ENCODE measurements at places on chromosomes 13 and 19.

DNA sequence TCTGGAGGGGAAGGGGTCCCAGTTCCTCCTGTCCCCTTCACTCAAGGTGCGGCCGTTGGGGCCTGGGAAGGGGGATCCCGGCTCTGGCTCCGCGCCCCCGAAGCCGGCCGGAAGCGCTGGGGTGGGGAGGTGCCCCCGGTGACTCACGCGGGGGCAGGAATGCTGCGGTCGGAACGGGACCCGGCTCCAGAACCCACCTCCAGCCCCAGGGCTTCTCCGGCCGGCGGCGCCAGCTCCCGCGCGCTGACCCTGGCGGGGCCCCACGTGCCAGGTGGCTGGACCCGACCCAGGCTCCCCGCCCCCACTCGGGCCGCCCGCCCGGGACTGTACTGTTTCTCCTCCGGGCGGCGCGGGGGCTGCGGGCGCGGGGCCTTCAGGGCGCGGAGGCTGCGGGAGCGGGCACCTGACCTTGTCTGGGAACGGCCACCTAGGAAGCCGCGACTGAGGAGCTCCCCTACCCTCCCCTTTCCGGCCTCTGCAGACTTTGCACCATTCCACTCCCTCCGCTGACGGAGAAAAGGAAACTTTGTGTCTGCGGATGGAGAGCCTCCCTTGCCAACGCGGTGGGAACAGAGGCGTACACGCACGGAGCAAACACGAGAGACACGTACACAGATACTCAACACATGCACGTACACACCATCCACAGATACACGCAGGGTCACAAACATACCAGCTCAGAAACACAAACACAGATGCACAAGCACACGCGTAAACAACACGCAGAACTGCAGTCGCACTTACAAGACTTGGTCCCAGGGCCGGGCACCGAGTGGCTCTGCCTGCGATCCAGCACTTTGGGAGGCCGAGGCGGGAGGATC, 7.2 kb downstream of the AXL start:
- DNase-seq, result peak; percentile 23

- no peak for DNase-seq
These were observed 142.3 kb downstream of the KLF12 start for GRCh38 chr13:73991884-73992283.

- no peak for DNase-seq
These were observed 69.1 kb downstream of the CAB39L start for GRCh38 chr13:49374585-49375290.

- DNase-seq, result no peak
These were observed 4.3 kb downstream of the RPL36 start for GRCh38 chr19:5694167-5694955.

GRCh38 chr19:2977746-2978138, 378 bp downstream of the TLE6 start:
- DNase-seq, result no peak

GRCh38 chr19:7561325-7561724, 25.8 kb downstream of the PNPLA6 start:
- no peak for DNase-seq

GRCh38 chr19:55437410-55437809, 5.7 kb downstream of the SHISA7 start:
- DNase-seq, result no peak

DNA sequence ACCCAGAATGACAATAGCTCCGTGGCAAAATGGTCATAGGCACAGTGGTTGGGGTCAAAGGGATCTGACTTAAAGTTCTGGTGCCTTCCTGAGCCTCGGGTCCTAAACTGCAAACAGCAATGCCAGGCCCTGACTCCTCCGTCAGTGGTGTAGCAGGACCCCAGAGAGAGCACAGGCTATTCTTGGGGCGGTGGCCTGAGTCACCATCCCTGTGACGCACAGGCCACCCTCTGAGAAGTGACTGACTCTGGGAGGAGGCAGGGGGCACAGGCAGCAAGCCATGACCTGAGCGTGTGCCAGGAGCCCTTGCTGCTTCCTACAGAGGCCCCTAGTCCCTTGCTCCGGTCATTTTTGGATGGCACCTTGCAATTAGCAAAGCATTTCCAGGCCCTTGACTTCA, 18.7 kb downstream of the PLVAP start:
- DNase-seq, result no peak

GRCh38 chr13:112042496-112042895, 24.5 kb upstream of the SOX1 start:
- no peak for DNase-seq

DNA sequence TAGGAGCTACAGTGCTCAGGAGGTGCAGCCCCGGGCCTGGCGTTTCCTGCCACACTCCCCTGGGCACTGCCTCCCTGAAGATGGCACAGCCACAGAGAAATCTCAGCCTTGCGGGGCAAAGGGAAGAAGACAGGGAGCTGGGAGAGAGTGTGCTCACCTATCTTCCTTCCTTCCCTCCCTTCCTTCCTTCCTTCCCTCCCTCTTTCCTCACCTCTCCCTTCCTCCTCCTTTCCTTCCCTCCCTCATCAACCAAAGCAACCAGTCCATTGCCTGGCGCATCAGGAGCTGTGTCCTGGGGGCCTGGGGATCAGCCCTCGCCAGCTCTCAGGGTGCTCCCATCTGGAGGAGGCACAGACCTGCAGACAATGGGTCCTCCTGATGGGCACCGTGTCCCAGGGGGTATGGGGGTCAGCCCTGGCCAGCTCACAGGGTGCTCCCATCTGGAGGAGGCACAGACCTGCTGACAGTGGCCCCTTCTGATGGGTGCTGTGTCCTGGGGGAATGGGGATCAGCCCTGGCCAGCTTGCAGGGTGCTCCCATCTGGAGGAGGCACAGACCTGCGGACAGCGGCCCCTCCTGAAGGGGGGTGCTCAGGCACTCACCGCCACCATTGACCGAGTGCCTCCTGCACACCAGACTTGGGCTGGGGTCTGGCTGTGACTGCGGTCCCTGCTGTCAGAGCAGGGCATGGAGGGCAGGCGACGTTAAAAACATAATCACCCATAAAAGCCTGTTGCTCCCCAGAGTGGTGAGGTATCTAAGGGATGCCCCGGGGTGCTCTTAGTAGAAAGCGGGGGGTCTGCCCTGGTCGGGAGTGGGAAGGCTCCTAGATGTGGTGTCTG, 120.2 kb downstream of the URI1 start:
- DNase-seq, result no peak

DNA sequence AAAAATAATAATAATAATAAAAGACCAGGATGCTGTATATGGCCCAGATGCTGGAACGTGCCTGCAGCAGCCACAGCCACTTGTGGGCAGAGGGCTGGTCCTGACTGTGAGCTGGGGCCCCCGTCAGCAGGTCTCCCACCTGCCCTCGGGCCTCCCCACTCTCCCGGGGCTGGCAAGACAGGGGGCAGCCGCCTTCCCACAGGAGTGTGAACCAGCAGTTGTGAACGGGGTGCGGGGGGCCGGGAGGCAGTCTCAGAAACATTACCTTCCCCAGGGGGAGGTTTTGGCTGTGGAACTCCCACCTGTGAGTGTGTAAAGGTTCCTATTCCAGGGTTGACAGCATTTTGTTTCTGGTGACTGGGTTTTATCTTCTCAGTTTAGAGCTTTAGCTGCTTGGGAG, 151.4 kb downstream of the KDM4B start:
- no peak for DNase-seq

- peak; percentile 65 for DNase-seq
These were observed 13.0 kb downstream of the PGLYRP1 start for GRCh38 chr19:46009530-46010510.

GRCh38 chr19:10565028-10565566, 713 bp downstream of the KRI1 start:
- DNase-seq, result peak; percentile 44

DNA sequence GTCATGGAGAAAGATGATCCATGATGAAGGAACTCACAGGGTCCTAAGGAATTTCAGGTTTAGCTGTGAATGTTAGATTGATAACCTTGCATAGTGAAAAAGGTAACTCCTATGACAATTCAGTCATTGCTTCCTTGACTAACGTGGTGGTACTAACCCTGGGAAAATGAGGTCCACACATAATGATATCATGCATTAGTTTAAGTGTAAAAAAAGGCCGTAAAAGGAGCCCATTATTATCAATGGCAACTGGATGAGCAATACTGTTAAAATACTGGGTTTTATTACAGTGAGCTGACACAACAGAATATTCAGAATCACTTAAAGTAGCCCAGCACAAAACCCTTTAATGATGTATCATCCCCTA, 515.4 kb downstream of the DCT start:
- no peak for DNase-seq

GRCh38 chr13:29077051-29077813, 257.1 kb downstream of the MTUS2 start:
- no peak for DNase-seq

- no peak for DNase-seq
These were observed 69.9 kb upstream of the TSC22D1 start for GRCh38 chr13:44646044-44646443.

GRCh38 chr13:51222686-51223559, 725 bp downstream of the FAM124A start:
- DNase-seq, result no peak

DNA sequence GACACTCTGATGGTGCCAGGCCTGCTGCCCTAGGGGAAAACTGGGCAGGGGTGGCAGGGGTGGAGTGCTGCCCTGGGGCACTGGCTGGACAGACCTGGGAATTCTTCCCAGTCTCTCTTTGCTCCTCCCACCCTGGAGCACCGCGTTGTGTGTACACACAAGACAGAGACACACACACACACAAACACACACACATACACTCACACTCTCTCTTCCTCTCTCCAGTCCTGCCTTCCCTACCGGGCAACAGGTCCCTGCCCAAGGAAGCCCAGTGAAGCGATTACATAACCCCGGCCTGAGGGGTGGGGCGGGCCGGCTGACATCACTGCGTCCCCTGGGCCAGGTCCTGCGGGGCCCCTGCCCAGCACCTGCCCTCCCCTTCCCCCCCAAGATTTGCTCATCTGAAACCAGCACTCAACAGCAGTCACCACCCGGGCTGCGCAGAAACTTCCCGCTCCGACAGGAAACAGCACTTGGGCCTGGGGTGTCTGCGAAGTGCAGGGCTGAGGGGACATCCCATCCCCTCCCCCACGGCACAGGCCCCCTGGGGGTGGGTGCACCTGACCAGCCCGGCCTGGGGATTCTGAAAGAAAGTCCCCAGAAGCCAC, 1.2 kb downstream of the MKNK2 start:
- DNase-seq, result no peak

DNA sequence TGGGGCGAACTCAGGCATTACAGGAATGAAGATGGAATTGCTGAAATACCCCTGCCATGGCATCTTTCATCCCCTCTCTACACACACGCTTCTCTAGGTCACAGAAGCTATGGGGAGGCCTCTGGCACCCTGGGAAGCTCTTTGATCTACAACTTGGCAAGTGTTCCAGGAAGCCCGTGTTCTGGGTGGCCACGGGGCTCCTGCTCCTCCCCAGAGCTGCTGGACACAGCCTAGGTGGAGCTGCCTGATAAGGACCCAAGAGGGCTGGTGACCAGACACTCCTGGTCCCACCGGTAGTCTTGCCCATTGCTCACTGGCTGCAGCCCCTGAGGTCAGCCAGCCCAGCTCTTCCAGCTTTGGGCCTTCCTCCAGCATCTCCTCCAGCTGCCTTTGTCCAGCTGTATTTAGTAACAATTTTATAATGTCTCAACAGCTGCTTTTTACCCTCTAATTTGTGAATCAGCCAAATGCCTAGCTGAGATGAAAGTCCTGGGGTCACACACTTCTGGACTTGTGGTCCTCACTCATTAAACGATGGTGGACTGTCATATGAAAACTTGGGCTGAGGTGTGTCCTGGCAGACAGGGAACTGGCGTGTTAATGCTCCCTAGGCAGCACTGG, 72.8 kb upstream of the SPATA13 start:
- no peak for DNase-seq

- DNase-seq, result no peak
These were observed 45.7 kb upstream of the FLT1 start for GRCh38 chr13:28540612-28541011.

DNA sequence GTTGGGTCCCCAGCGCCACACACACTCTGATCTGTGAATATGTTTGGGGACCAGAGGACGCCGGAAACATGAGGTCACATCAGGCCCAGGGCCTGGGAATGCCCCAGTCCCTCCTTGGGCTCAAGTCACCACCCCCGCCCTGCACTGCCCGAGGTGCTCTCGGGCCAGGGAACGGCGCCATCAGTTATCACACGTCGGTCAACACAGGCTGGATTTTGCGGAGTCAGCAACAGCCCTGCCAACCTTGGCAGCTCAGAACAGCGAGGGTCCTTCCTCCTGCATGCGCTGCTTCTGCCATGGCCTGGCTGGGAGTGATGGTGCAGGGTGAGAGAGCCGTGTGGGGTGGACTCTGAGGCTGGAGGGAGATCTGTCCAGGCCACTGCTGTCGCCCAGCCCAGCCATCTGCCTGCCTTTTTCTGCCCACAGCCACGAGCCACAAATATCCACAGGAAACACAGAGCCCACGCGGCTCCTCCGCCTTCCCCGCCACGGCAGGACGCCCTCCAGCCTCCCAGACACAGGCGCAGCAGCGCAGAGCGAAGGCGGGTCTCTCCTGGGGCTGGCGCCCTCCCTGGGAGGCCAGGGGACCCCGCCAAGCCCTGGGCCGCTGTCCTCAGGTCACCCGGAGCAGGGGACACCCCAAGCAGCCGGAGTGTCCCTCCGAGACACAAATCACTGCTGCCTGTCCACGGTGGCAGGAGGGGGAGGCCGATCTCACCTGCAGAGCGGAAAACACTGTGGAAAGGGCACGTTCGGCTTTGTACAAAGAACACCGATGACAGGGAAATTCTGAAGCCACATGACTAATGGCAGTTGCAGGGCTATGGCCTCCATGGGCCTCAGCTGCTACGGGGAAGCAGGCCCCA, 31.6 kb upstream of the CACTIN start:
- no peak for DNase-seq

- DNase-seq, result no peak
These were observed 176.6 kb downstream of the LMO7 start for GRCh38 chr13:75812751-75813181.

DNA sequence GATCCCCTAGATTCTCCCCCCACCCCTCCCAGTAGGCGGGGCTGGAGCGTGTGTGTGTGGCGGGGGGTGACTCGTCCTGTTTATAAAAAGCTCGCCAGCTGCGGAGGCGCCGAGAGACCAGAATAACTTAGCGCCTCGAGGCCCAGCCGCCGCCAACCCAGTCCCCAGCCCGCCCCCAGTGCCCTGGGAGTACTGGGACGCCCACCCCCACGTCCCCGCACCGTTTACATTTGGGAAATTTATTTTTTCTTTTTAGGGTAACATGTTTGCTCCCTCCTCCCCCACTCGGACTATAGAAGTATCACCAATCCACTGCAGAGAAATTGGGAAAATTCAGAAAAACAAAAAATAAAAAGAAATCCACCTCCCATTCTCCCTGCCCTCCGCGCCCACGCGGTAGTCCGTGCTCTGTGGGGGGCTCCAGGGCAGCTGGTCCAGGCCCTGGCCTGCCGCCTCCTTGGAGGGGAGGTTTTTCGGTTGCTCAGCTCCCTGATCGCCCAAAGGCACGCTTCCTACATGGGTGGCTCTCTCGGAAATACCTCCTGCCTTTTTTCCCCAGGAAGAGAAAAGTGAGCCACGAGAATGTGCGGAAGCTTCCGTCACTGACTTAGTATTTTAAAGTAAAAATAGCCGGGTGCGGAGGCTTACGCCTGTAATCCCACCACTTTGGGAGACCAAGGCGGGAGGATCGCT, 1.5 kb upstream of the RAB3A start:
- DNase-seq, result no peak

- DNase-seq, result no peak
These were observed 16.6 kb upstream of the LSM14A start for GRCh38 chr19:34155686-34156085.

All from stimulated activated CD4-positive, alpha-beta T cell treated with anti-CD3 and anti-CD28 coated beads, Interleukin-2, amount 100 ng/mL, for 48 hours (primary cell).